Purkinje cell (primary cell): ENCODE measurements at places on chromosomes 5 and 9. TPM values are rescaled to one million over a fixed set of nuclear protein-coding genes. Genes with fewer than 3 reads are reported as not detected.

The CDC20B gene
- 0.21 TPM in 1 of 2 replicates, not detected in the other for polyA plus RNA-seq

The PPP3R2 gene
- 0.31 TPM in 1 of 2 replicates, not detected in the other for polyA plus RNA-seq

The ZNF366 gene
- polyA plus RNA-seq: not detected in 2 replicates

The CAVIN4 gene
- polyA plus RNA-seq: 0.11 and 0.17 TPM in 2 replicates

The GKAP1 gene
- polyA plus RNA-seq: 6.0 and 12.4 TPM in 2 replicates

The PDGFRB gene
- 1.7 and 2.1 TPM in 2 replicates for polyA plus RNA-seq
